Testis (tissue), 5 donors: ENCODE measurements at places on chromosomes 4 and X. TPM values are rescaled to one million over a fixed set of nuclear protein-coding genes. Genes with fewer than 3 reads are reported as not detected.

FAM156B gene
- 82.6 TPM for total RNA-seq

GPR50 gene
- total RNA-seq = not detected

IQSEC2 gene
- 19.9 TPM for total RNA-seq

RNF128 gene
- 1.4 TPM for total RNA-seq

PWWP3B gene
- total RNA-seq = 60.9 TPM

MBNL3 gene
- total RNA-seq = 319 TPM

LDOC1 gene
- 14.9 TPM for total RNA-seq

TMEM271 gene
- total RNA-seq = 1.7 TPM

ADGRG2 gene
- 5.8 TPM for total RNA-seq

BANK1 gene
- total RNA-seq = 10.0 TPM

FAAH2 gene
- total RNA-seq = 5.1 TPM

SHOX gene
- total RNA-seq = 0.16 TPM

F9 gene
- total RNA-seq = 0.06 TPM

TBX22 gene
- total RNA-seq = 93.9 TPM

PRSS12 gene
- 33.9 TPM for total RNA-seq

LONRF3 gene
- total RNA-seq = 8.5 TPM

TSPYL2 gene
- total RNA-seq = 363 TPM

ZIC3 gene
- 1.3 TPM for total RNA-seq

MSX1 gene
- total RNA-seq = 0.99 TPM

EVC gene
- 39.6 TPM for total RNA-seq

GPC4 gene
- 15.9 TPM for total RNA-seq

IL3RA gene
- 4.6 TPM for total RNA-seq

ARHGAP36 gene
- 3.2 TPM for total RNA-seq

TMA16 gene
- total RNA-seq = 33.0 TPM

CXCL11 gene
- not detected for total RNA-seq

PPP2R2C gene
- total RNA-seq = 13.1 TPM

PRKG2 gene
- total RNA-seq = 1.7 TPM

MAEA gene
- 94.2 TPM for total RNA-seq

NXF2 gene
- total RNA-seq = 19.1 TPM

RBM41 gene
- total RNA-seq = 24.7 TPM

ETDB gene
- 2.0 TPM for total RNA-seq

SLC38A5 gene
- total RNA-seq = 4.2 TPM

BBS12 gene
- 5.0 TPM for total RNA-seq

ZFP42 gene
- 1.2 TPM for total RNA-seq

ZNF518B gene
- total RNA-seq = 47.1 TPM

SMIM31 gene
- not detected for total RNA-seq

WAS gene
- 5.5 TPM for total RNA-seq

MAGEA10 gene
- total RNA-seq = 6.3 TPM

RASSF6 gene
- total RNA-seq = 0.08 TPM

LUZP4 gene
- total RNA-seq = 9.4 TPM

BTK gene
- 3.6 TPM for total RNA-seq
